Tibial nerve (tissue), 4 donors: ENCODE measurements at places on chromosomes 2 and 18. TPM values are rescaled to one million over a fixed set of nuclear protein-coding genes. Genes with fewer than 3 reads are reported as not detected.
A peak's percentile ranks its signal among the peaks of the same experiment; 100 is the strongest.

The ZNF396 gene
- total RNA-seq, result 3.9 TPM

DNA sequence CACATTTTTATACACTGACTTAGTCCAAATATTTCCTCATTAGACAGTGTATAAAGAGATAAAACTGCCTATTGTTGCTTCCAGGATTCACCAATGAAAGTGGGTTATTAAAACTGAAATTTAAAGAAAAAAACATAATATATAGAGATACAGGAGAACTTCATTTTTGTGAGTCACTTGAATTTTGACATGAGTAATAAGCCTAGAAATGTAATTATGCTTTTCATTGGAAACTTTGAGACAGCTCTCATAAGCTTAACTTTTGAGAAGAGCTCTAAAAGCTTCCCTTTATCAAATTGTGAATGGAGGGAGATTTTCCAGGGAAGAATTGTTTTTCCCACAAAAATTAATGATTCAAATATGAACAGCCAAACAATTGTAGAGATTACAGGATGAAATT, 14.1 kb downstream of the DYNC2LI1 start:
- H3K4me1 ChIP-seq, result peaks cover 4% of the 10 kb centered on the region
- no peak for DNase-seq
- H3K36me3 ChIP-seq, result no peaks in the 10 kb centered on the region
- no peak overlapping the region for H3K4me3 ChIP-seq

GRCh38 chr2:38465789-38466127, 88.7 kb upstream of the ATL2 start:
- no peaks in the 10 kb centered on the region for H3K4me1 ChIP-seq
- peak; percentile 11 for DNase-seq
- no peaks in the 10 kb centered on the region for H3K27me3 ChIP-seq
- no peak overlapping the region for H3K27ac ChIP-seq

GRCh38 chr2:132623096-132623839, 46.7 kb downstream of the LYPD1 start:
- no peak for DNase-seq
- no peak overlapping the region for H3K27ac ChIP-seq
- no peaks in the 10 kb centered on the region for H3K4me1 ChIP-seq
- H3K4me3 ChIP-seq, result no peak overlapping the region

DNA sequence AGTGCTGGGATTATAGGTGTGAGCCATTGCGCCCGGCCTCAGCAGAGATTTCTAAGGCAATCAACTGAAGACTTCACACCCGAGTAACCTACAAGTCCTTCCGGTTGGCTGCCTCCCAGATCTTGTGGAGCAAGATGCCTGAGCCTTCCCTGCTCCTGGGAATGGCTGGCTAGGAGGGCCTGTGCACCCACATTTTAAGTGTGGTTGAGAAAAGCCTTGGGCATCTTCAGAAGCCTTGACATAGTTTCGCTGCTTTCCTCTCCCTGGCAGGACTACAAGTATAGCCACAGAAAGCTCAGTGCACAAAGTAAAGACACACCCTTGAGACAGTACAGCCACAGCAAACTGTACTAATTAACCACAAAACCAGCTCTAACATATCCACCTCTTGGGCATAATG, 35.2 kb downstream of the E2F6 start:
- no peak overlapping the region for H3K4me3 ChIP-seq
- no peak overlapping the region for H3K27ac ChIP-seq
- no peaks in the 10 kb centered on the region for H3K4me1 ChIP-seq
- no peaks in the 10 kb centered on the region for H3K27me3 ChIP-seq

The PARD6G gene
- 10.5 TPM for total RNA-seq

The TUBB8B gene
- total RNA-seq, result not detected

GRCh38 chr2:207238831-207239701, 73.3 kb upstream of the KLF7 start:
- H3K4me1 ChIP-seq, result no peaks in the 10 kb centered on the region
- H3K4me3 ChIP-seq, result no peak overlapping the region
- no peak overlapping the region for H3K27ac ChIP-seq
- H3K27me3 ChIP-seq, result no peaks in the 10 kb centered on the region
- H3K36me3 ChIP-seq, result no peaks in the 10 kb centered on the region

- no peaks in the 10 kb centered on the region for H3K27me3 ChIP-seq
- no peak overlapping the region for H3K27ac ChIP-seq
- DNase-seq, result no peak
- no peaks in the 10 kb centered on the region for H3K36me3 ChIP-seq
- no peaks in the 10 kb centered on the region for H3K4me1 ChIP-seq
- no peak overlapping the region for H3K4me3 ChIP-seq
These were observed 80.8 kb downstream of the COLEC12 start for GRCh38 chr18:419541-420175.

- H3K36me3 ChIP-seq, result no peaks in the 10 kb centered on the region
- DNase-seq, result no peak
- no peak overlapping the region for H3K27ac ChIP-seq
- no peaks in the 10 kb centered on the region for H3K27me3 ChIP-seq
- H3K4me1 ChIP-seq, result no peaks in the 10 kb centered on the region
- H3K4me3 ChIP-seq, result peak overlapping the region; percentile 20
These were observed 848 bp downstream of the FAM124B start for GRCh38 chr2:224400886-224401632.

GRCh38 chr2:206202446-206202845, 42.8 kb downstream of the EEF1B2 start:
- H3K27ac ChIP-seq, result no peak overlapping the region
- no peaks in the 10 kb centered on the region for H3K27me3 ChIP-seq
- DNase-seq, result no peak

- H3K27me3 ChIP-seq, result no peaks in the 10 kb centered on the region
- no peaks in the 10 kb centered on the region for H3K36me3 ChIP-seq
- H3K4me1 ChIP-seq, result peaks cover 13% of the 10 kb centered on the region
- H3K27ac ChIP-seq, result no peak overlapping the region
These were observed 16.9 kb upstream of the BAZ2B start for GRCh38 chr2:159633219-159633618.

The MROH2A gene
- not detected for total RNA-seq

DNA sequence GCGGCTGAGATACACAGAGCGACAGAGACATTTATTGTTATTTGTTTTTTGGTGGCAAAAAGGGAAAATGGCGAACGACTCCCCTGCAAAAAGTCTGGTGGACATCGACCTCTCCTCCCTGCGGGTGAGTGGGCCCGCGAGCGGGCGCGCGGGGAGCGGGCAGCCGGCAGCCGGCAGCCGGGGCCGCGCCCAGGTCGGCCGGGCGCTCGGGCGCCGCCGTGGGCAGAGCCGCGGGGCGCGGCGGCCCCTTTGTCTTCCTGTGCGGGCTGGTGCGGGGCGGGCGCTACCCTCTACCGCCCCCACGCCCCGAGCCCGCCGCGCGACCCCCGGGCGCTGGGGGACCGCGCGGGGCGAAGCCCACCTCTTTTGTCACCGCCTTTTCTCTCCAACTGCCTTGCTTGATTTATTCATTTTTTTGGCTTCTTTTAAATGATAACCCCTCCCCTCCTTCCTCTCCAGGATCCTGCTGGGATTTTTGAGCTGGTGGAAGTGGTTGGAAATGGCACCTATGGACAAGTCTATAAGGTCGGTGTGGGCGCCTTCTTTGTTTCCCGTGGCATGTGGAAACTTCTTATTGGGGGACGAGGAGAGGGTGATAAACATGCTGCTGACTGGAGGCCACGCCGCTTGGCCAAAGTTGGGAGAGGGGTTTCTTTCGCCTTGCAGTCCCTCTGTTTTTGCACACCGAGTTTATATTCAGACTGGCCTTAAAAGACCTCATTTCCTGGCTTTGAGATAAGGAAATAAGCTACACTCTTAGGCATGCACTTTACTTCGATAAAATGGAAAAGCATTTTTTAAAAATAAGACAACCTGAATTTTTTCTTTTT, 722 bp downstream of the MAP4K4 start:
- H3K36me3 ChIP-seq, result no peaks in the 10 kb centered on the region
- H3K4me3 ChIP-seq, result peak overlapping the region; percentile 68
- H3K27ac ChIP-seq, result peak overlapping the region; percentile 52
- no peak for DNase-seq
- H3K4me1 ChIP-seq, result peaks cover 8% of the 10 kb centered on the region

DNA sequence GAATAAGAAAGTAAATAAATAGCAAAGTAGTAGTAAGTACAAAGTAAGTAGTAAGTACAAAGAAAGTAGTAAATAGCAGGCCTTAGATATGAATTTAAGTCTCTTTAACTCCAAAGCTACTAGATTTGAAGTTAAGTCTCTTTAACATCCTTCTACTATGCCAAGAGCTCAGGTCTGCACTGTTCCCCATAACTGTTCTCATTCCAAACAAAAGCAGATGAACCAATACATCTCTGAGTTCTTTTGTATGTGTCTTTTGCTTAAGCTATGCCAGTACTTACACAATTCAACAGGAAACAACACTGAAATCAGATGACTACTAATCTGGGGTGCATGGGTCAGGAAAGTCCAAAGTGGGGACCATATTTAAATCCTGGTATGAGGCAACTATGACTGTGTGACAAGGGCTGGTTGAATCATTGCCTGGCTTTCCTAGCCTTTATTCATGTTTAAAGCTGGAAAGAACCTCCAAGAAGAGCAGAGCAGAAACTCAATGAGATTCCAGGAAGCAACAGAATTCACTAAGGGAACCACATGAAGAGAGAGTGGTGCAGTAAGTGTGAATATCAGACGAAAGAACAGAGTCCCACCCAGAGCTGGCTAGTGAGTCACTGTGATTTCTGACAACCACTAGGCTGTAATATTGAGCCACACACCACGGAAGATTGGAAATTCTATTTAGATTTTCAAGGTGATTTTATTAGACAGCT, 51.0 kb upstream of the CYP26B1 start:
- H3K4me1 ChIP-seq, result no peaks in the 10 kb centered on the region
- no peak for DNase-seq
- H3K4me3 ChIP-seq, result no peak overlapping the region
- H3K27me3 ChIP-seq, result no peaks in the 10 kb centered on the region

DNA sequence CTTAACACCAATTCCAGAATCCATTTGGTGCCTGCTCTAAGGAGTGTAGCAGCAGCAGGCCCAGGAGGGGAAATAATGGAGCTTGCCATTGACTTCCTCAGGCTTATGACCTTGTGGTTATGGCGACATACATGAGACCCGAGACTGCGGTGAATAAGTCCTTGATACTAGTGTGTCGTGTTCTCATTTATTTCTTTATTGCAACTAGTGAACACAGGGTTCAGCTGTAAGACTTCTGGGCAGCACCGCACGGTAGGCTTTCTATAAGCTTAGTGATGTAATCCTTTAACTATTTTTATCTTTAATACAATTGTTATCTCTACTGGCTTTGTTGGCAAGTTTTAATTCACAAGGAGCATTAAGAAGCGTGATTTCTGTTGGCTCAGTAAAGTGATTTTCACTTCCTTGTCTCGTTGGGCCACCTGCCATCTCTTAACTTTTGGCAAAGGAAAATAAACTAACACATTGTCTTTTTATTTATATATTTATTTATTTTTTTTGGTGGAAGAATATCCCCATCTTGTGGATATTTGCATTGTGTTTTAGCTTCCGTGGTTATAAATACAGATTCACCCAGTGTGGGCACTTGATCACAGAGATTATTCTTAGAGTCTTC, 139.8 kb downstream of the LTBP1 start:
- no peaks in the 10 kb centered on the region for H3K27me3 ChIP-seq
- H3K4me3 ChIP-seq, result no peak overlapping the region
- no peaks in the 10 kb centered on the region for H3K36me3 ChIP-seq
- H3K27ac ChIP-seq, result no peak overlapping the region
- H3K4me1 ChIP-seq, result peaks cover 6% of the 10 kb centered on the region
- peak; percentile 21 for DNase-seq

The CYRIA gene
- 4.8 TPM for total RNA-seq

The WDR75 gene
- total RNA-seq, result 46.0 TPM

GRCh38 chr2:71570511-71570910, 117.2 kb downstream of the DYSF start:
- no peaks in the 10 kb centered on the region for H3K36me3 ChIP-seq
- H3K27ac ChIP-seq, result no peak overlapping the region
- H3K27me3 ChIP-seq, result no peaks in the 10 kb centered on the region
- H3K4me3 ChIP-seq, result no peak overlapping the region
- no peaks in the 10 kb centered on the region for H3K4me1 ChIP-seq

DNA sequence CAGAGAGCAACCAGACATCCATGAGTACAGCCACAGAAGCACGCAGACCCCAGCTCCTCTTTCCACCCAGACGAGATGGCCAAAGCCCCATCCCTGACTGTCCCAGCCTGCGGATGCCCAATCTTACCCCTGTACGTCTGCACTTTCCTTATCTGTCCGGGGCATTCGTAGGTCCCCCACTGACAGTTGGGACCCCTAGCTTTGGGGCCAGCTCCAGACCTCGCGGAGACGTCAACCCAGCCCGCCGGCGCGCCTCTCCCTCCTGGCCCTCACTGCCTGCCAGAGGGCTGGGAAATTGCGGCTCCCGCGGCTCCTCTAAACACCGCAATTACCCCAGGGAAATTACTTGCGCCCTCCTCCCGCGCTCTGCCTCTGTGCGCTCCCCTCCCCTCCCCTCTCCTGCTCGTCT, 2.3 kb downstream of the ECEL1 start:
- no peaks in the 10 kb centered on the region for H3K4me1 ChIP-seq
- H3K27ac ChIP-seq, result no peak overlapping the region
- no peak overlapping the region for H3K4me3 ChIP-seq
- no peaks in the 10 kb centered on the region for H3K36me3 ChIP-seq
- peaks cover 73% of the 10 kb centered on the region for H3K27me3 ChIP-seq
- no peak for DNase-seq

GRCh38 chr2:230430957-230431910, 15.2 kb downstream of the SP100 start:
- no peaks in the 10 kb centered on the region for H3K27me3 ChIP-seq
- no peak overlapping the region for H3K4me3 ChIP-seq
- H3K4me1 ChIP-seq, result peaks cover 2% of the 10 kb centered on the region
- H3K27ac ChIP-seq, result no peak overlapping the region
- no peak for DNase-seq
- peaks cover 62% of the 10 kb centered on the region for H3K36me3 ChIP-seq
